ENCODE measurements at places on chromosomes 1 and 21. TPM values are rescaled to one million over a fixed set of nuclear protein-coding genes. Genes with fewer than 3 reads are reported as not detected.

DNA sequence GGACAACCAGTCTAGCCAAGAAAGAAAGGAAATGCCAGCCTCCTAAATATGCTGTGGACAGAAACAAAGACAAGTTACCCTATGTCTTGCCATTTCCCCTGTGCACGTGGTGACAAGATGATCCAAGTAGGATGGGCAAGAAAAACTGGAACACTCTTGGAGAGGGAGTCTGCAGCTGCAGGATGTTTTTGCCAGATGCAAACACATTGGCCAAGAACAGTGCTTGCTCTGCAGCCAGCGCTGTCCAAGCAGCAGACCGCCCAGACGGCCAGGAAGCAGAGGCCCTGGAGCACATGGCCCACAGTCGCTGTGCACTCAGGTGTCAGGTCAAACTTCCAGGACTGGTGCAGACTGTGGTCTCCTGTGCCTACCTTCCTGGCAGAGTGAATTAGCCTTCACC, 189.3 kb downstream of the SLC35F3 start:
- no peaks in the 10 kb centered on the region for H3K27me3 ChIP-seq
- H3K27ac ChIP-seq: no peak overlapping the region
- no peak for DNase-seq
- H3K4me3 ChIP-seq: no peak overlapping the region
- no peaks in the 10 kb centered on the region for H3K36me3 ChIP-seq
- no peaks in the 10 kb centered on the region for H3K4me1 ChIP-seq

DNA sequence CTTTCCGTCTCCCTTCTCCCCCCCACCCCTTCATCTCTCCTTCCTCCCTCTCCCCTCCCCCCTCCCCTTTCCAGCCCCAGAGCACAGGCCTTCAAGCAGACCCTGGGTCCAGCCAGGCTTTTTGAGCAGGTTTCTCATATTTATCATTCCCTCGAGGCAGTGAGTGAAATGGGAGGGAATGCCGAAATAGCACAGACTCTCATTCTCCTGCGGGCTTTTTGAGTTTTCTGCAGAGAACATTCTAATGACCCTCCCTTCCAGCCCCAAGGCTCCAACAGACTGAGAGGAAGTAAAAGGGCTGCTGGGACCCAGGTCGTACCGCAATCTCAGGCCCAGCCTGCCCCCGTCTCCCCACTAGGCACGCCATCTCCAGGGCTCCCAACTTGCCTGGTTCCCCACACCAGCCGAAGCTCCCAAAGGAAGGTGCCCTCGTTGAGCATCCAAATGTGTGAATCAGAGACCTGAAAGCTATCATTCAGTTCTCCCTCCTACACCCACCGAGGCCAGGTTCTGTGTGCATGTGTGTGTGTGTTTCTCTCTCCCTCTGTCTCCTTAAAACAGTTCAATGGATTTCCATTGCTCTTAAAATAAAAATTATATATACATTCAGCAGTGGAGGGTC, 22.3 kb downstream of the ACTA1 start:
- no peak overlapping the region for H3K27ac ChIP-seq
- H3K36me3 ChIP-seq: no peaks in the 10 kb centered on the region
- DNase-seq: no peak
- H3K27me3 ChIP-seq: peaks cover 15% of the 10 kb centered on the region
- no peak overlapping the region for H3K4me3 ChIP-seq

GRCh38 chr1:205140113-205140512, 18.3 kb upstream of the RBBP5 start:
- H3K4me3 ChIP-seq: no peak overlapping the region
- DNase-seq: no peak
- no peaks in the 10 kb centered on the region for H3K27me3 ChIP-seq
- H3K4me1 ChIP-seq: peaks cover 11% of the 10 kb centered on the region

DNA sequence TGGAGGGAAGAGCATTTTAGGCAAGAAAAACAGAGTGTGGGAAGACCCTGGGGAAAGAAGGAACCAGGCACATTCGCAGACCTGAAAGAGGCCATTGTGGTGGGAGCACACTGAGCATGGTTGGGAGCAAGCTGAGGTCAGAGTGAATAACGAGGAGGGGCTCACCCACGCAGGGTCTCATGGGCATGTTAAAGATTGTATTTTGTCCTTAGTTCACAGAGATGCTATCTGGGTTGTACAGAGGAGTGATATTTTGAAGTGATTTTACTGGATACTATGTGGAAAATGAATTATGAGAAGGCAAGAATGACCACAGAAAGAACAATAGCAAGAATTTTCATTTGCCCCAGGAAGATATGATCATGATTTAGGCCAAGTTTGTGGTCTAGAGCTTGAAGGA, 578.3 kb upstream of the NR5A2 start:
- H3K27ac ChIP-seq: no peak overlapping the region
- H3K4me3 ChIP-seq: no peak overlapping the region
- DNase-seq: no peak

- no peak overlapping the region for H3K27ac ChIP-seq
- H3K36me3 ChIP-seq: no peaks in the 10 kb centered on the region
- DNase-seq: peak; percentile 64
- H3K4me3 ChIP-seq: no peak overlapping the region
Observed at GRCh38 chr1:114979278-114979891, 50.2 kb upstream of the TSHB start.

GRCh38 chr1:242139442-242139841, 140.5 kb upstream of the MAP1LC3C start:
- H3K4me1 ChIP-seq: no peaks in the 10 kb centered on the region
- H3K27ac ChIP-seq: no peak overlapping the region
- H3K4me3 ChIP-seq: no peak overlapping the region
- DNase-seq: no peak

DNA sequence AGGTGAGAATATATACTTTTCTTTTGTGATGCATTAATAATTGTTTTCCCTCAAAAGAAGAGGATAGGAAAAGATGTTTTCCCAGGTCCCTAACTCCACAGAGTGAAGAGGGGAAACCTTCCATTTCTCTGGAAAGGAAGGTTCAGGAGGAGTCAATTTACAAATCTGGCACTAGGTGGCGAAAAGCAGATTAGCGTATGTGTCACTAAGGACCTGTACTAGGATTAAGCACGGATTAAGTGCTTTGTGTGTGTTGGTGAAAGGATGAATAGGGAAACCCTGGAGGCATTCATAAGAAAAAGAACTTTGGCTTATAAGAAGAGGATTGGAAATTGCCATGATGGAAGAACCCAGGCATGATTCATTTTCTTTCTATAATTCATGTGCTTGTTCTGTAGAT, 410.1 kb upstream of the PLXNA2 start:
- H3K27ac ChIP-seq: no peak overlapping the region
- H3K36me3 ChIP-seq: no peaks in the 10 kb centered on the region
- H3K4me1 ChIP-seq: no peaks in the 10 kb centered on the region
- no peak overlapping the region for H3K4me3 ChIP-seq

- H3K36me3 ChIP-seq: no peaks in the 10 kb centered on the region
- no peaks in the 10 kb centered on the region for H3K4me1 ChIP-seq
- H3K4me3 ChIP-seq: no peak overlapping the region
- no peaks in the 10 kb centered on the region for H3K27me3 ChIP-seq
Observed at GRCh38 chr1:220327106-220327505, 54.9 kb upstream of the RAB3GAP2 start.

DNA sequence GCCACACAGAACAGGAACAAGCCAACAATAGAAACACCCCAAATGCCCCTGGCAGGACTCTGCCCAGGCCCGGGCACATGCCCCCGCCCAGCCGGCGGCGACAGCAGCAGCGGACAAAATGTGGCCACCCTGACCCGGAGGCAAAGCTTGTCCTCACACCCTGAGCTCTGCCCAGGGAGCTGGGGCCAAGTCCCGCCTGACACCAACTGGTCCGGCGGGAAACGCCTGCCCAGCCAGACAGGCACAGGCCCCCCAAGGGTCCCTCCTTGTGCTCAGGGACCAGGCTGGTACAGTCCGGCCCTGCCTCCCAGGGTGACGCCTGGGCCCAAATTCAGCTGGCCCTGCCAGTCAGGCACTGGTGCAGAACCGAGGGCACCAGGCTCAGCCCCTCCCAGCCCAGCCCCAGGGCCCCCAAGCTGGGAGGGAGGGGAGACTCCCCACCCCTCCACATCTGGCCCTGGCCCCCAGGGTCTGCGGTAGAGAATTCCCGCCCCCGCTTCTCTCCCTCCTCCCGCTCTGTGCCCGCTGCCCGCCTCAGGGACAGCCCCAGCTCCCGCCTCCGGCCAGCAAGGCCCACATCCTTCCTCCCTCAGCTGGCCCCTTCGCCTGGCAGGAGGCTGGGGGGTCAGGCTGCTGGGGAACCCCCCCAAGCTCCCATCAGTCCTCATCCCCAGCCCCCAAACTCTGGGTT, 2.0 kb downstream of the AHDC1 start:
- H3K4me3 ChIP-seq: no peak overlapping the region
- no peak overlapping the region for H3K27ac ChIP-seq
- peaks cover 66% of the 10 kb centered on the region for H3K4me1 ChIP-seq
- DNase-seq: no peak

- H3K27me3 ChIP-seq: no peaks in the 10 kb centered on the region
- DNase-seq: no peak
- no peak overlapping the region for H3K27ac ChIP-seq
- no peaks in the 10 kb centered on the region for H3K36me3 ChIP-seq
- H3K4me1 ChIP-seq: peaks cover 10% of the 10 kb centered on the region
Observed at GRCh38 chr1:211932933-211933254, 102.3 kb upstream of the LPGAT1 start.

DNA sequence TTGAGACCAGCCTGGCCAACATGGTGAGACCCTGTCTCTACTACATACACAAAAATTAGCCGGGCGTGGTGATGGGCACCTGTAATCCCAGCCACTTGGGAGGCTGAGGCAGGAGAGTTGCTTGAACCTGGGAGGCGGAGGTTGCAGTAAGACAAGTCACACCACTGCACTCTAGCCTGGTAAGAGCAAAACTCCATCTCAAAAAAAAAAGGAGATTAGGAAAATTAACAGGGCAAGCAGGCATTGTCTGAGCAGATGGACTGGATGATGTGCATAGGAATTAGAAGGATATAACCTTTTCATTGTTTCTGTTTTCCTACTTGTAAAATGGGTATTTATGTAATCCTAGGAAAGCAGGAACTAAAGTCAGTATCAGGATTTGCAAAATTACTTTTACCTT, 15.6 kb downstream of the TARDBP start:
- peaks cover 23% of the 10 kb centered on the region for H3K36me3 ChIP-seq
- H3K27me3 ChIP-seq: no peaks in the 10 kb centered on the region
- no peak overlapping the region for H3K27ac ChIP-seq
- no peak for DNase-seq
- H3K4me3 ChIP-seq: no peak overlapping the region
- H3K4me1 ChIP-seq: no peaks in the 10 kb centered on the region

DNA sequence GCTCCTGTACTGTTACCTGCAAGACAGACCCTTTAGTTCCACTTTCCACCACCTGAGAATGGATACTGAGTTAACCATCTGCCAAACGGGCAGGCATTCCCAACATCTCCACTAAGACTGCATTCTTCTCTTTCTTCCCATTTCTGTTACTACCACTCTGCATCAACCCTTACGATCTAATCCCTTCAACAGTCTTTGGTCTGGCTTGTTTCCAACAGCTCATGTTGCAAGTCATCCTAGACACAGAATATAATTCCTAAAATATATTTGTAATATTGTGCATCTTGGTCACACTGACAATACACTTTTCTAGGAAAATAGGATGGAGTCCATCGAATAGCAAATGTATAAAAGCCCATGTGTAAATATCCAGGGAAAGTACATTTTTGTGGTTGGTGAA, 166.7 kb downstream of the SIPA1L2 start:
- H3K36me3 ChIP-seq: no peaks in the 10 kb centered on the region
- peaks cover 3% of the 10 kb centered on the region for H3K4me1 ChIP-seq
- no peaks in the 10 kb centered on the region for H3K27me3 ChIP-seq
- no peak overlapping the region for H3K27ac ChIP-seq
- no peak for DNase-seq

DNA sequence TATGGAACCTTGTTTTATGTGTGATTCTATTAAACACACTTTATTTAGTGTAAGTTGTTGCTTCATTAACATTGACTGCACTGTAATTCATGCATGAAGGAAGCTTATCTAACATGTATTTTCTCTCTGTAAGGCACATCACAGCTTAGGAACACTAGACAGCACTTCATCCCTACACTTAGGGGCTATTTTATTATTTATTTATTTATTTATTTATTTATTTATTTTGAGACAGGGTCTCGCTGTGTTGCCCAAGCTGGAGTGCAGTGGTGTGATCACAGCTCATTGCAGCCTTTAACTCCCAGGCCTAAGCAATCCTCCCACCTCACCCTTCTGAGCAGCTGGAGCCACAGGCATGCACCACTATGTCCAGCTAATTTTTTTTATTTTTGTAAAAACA, 30.7 kb upstream of the GRHL3 start:
- H3K4me1 ChIP-seq: no peaks in the 10 kb centered on the region
- no peak overlapping the region for H3K4me3 ChIP-seq
- H3K27me3 ChIP-seq: no peaks in the 10 kb centered on the region
- H3K36me3 ChIP-seq: no peaks in the 10 kb centered on the region
- DNase-seq: no peak

- H3K36me3 ChIP-seq: no peaks in the 10 kb centered on the region
- no peaks in the 10 kb centered on the region for H3K27me3 ChIP-seq
- no peak for DNase-seq
- no peak overlapping the region for H3K27ac ChIP-seq
- peaks cover 19% of the 10 kb centered on the region for H3K4me1 ChIP-seq
- no peak overlapping the region for H3K4me3 ChIP-seq
Observed at GRCh38 chr1:39104158-39105060, 78.3 kb downstream of the NDUFS5 start.

DNA sequence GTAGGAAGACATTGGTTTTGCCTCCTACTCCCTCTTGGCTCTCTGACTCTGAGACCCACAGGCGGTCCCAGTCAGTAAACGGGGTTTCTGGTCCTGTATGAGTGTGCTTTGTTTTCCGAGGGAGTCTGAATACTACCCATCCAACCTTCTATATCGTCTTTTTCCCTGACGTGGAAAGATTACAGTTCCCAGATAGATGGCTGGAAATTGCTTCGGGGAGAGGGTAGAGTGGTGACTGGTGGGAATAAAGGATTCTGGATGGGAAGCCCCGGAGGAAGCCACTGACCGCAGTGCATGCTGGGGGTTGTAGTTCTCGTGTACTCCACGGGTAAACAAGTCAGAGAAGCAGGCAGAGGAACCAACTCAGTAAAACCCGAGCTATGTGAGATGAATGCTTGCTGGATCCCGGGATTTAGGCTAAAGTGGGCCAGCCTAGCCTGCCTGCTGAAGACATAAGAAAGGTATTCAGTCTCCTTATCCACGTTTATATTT, 66.2 kb upstream of the IRF2BP2 start:
- H3K4me1 ChIP-seq: peaks cover 7% of the 10 kb centered on the region
- no peak overlapping the region for H3K27ac ChIP-seq
- no peaks in the 10 kb centered on the region for H3K36me3 ChIP-seq
- peak overlapping the region; percentile 31 for H3K4me3 ChIP-seq

DNA sequence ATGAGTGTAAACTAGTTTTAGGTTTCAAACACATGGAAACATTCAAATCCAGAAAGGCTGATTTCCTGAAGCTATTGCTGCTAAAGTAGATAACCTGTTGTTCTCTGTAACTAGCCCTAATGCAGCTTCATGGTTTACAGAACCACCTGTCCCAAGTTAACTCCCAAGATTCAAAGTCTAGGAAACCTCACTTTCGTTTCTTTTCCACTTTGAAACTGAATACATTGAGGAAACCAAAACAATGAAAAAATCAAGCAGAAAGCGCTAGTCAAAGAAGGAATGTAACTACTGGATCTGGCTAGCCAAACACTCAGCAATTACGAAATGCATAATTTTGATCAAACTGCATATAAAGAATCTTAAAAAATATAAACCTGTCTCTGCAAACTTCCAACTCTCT, 17.8 kb downstream of the SLC16A1 start:
- no peak for DNase-seq
- peaks cover 22% of the 10 kb centered on the region for H3K4me1 ChIP-seq
- H3K27ac ChIP-seq: no peak overlapping the region
- no peak overlapping the region for H3K4me3 ChIP-seq

ZNF593OS gene
- not detected for total RNA-seq

SELL gene
- 378 TPM for total RNA-seq

EDN2 gene
- total RNA-seq: not detected

GRIK1 gene
- not detected for total RNA-seq

FABP3 gene
- 1.2 TPM for total RNA-seq

A3GALT2 gene
- not detected for total RNA-seq

TSPEAR gene
- total RNA-seq: not detected

RNU1-2 gene
- 3,010 TPM for total RNA-seq
